ENCODE measurements at places on chromosomes 1 and 21. TPM values are rescaled to one million over a fixed set of nuclear protein-coding genes. Genes with fewer than 3 reads are reported as not detected.

OR2W3 gene
- total RNA-seq, result not detected

CCDC30 gene
- total RNA-seq, result 17.3 TPM

CRB1 gene
- not detected for total RNA-seq

TIE1 gene
- total RNA-seq, result 1.2 TPM

HTR6 gene
- not detected for total RNA-seq

SPRR4 gene
- not detected for total RNA-seq

TRABD2B gene
- 14.5 TPM for total RNA-seq

- no peaks in the 10 kb centered on the region for H3K27me3 ChIP-seq
- H3K4me3 ChIP-seq, result no peak overlapping the region
- H3K4me1 ChIP-seq, result peaks cover 30% of the 10 kb centered on the region
- DNase-seq, result no peak
- no peak overlapping the region for H3K27ac ChIP-seq
Measured at GRCh38 chr1:205704903-205705302, 24.6 kb upstream of the SLC45A3 start.

GRCh38 chr1:186094172-186094571, 280.9 kb downstream of the TPR start:
- H3K36me3 ChIP-seq, result no peaks in the 10 kb centered on the region
- no peak for DNase-seq
- H3K4me3 ChIP-seq, result no peak overlapping the region
- no peaks in the 10 kb centered on the region for H3K27me3 ChIP-seq

GRCh38 chr1:156689035-156689952, 12.1 kb upstream of the NES start:
- peaks cover 8% of the 10 kb centered on the region for H3K27me3 ChIP-seq
- DNase-seq, result peak; percentile 76
- no peaks in the 10 kb centered on the region for H3K36me3 ChIP-seq
- H3K4me1 ChIP-seq, result peaks cover 38% of the 10 kb centered on the region

DNA sequence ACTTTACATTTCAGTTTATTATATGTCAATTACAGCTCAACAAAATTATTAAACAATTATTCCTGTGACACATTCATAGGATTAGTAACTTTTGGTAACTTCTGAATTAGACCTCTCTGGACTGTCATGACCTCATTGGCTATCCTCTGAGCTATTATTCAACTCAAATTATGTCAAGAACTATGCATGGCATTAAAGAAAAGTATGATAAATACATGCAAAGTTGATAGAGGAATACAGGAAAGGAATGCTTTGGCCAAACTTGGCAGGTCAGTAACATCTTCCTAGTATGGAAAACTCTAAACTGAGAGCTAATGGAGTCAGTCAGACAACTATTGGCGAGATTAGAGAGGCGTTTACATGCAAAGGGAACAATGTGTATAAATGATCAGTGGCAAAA, 158.4 kb downstream of the DUSP10 start:
- no peaks in the 10 kb centered on the region for H3K27me3 ChIP-seq
- H3K27ac ChIP-seq, result no peak overlapping the region
- H3K4me1 ChIP-seq, result no peaks in the 10 kb centered on the region
- peaks cover 2% of the 10 kb centered on the region for H3K36me3 ChIP-seq

- H3K4me1 ChIP-seq, result no peaks in the 10 kb centered on the region
- no peak overlapping the region for H3K27ac ChIP-seq
- peaks cover 26% of the 10 kb centered on the region for H3K27me3 ChIP-seq
- DNase-seq, result no peak
Measured at GRCh38 chr1:216836316-216836715, 113.1 kb upstream of the ESRRG start.

- H3K27ac ChIP-seq, result peak overlapping the region; percentile 95
- no peak for DNase-seq
- H3K4me1 ChIP-seq, result peaks cover 51% of the 10 kb centered on the region
- no peaks in the 10 kb centered on the region for H3K27me3 ChIP-seq
Measured at GRCh38 chr1:8698012-8698630, 119.3 kb downstream of the RERE start.

DNA sequence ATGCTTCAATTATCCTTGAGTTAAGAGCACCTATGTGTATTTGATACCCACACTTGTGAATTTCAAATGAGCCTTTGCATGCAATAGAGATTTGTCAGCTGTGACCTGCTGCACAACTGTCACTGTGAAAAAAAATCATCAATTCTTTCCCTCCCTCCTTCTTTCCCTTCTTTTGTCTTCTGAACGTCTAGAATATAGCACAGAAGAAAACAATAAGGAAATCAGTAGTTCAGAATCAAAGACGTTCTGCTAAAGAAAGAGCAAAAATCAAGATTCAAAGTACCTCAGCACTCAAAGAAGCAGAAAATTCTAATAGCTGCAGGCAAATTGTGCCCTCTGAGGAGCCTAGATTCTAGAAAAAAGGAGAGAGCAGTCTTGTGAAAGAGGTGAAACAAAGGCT, 1.7 kb upstream of the FMN2 start:
- no peak overlapping the region for H3K4me3 ChIP-seq
- H3K27ac ChIP-seq, result no peak overlapping the region
- DNase-seq, result no peak
- H3K4me1 ChIP-seq, result peaks cover 6% of the 10 kb centered on the region

GRCh38 chr1:227759341-227760300, 24.4 kb downstream of the SNAP47 start:
- no peak overlapping the region for H3K4me3 ChIP-seq
- H3K4me1 ChIP-seq, result no peaks in the 10 kb centered on the region
- H3K27ac ChIP-seq, result no peak overlapping the region
- no peaks in the 10 kb centered on the region for H3K27me3 ChIP-seq
- DNase-seq, result no peak

DNA sequence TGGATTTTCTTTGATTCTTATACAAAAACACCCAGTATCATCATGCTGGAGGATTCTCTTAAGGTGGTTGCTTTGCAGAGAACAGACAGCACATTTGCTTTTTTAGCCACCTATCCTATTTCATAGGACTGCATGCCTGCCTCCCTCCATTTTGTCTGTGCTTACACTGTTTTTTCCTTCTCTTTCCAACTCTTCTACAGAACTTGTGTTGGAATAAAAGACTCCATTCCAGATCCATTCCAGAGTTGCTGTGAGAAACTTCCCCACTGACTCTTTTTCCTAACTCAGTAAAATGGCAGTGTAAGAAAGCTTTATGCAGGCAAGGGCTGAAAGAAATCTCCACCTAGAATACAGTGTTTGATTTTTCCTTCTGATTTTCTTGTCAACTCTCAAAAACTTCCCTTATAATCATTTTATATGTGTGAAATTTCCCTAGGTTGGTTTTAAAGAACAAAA, 5.2 kb upstream of the ARID1A start:
- H3K4me3 ChIP-seq, result no peak overlapping the region
- no peaks in the 10 kb centered on the region for H3K27me3 ChIP-seq
- H3K36me3 ChIP-seq, result no peaks in the 10 kb centered on the region
- no peak for DNase-seq

DNA sequence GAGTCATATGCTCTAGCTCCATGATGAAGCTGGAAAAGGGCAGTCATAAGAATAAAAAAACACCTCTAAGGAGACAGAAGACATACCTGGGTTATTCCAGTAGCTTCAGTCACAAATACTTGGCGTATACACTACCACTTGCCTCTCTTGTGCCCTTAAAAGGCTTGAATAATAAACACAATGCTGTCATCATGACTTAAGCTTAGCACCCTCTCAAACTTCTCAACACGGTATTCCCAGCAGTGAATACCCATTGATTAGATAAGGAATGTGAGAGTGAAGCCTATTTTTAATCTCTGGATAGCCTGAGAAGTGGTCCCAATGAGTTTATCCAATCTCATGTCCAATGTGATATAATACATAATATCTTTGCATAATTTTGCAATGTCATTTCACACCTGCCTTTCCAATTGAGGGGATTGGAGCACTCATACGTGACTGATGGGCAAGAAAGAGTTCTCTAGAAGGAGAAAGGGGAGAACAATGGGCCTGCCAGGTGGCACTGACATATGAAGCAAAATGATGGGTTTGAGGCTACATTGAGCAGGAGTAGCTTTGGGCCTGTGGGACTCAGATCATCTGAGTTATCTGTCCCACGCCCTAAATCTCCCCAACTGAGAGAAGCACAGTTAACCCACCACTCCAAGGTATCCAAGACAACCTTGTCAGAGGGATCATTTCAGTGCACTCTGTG, 298.6 kb upstream of the DAB1 start:
- H3K36me3 ChIP-seq, result no peaks in the 10 kb centered on the region
- H3K27ac ChIP-seq, result no peak overlapping the region
- no peak overlapping the region for H3K4me3 ChIP-seq
- DNase-seq, result no peak

DNA sequence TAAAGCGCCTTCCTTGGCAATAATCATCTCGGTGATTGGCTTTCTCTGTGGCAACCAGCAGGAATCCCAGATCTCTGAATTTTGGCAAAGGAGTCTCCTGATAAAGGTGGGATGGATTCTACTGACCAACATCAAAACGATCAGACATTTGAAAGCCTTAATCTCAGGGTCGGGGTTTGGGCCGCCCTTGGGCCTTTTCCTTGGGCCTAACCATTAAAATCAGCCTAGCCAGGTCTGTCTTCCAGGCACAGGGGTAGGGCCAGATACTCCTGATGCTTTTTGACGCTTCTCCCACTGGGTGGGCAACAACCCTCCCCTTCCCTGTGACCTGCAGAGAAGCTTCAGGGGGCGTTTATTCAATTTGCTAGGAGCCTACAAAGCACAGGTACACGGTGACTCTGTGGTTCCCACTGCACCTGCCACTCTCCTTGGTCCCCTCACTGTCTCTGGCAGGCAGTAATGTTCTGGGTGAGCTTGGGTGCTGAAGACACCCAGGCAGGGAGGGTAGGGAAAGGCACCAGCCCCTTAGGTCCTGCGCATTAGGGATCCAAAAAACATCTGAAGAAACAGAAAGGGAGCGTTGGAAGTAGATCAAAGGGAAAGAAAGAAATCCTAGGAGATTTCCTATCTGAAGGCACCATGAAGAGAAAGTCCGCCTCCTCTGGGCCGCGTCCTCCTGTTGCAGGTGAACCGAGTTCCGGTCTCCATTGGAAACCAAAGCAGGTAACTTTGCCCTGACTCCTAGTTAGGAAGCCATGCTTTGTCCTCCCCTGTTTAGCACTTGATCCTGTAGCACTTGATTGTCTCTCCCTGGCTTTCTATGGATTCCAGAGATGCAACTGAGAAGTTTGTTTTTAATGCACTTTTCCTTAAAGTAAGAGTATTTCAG, 12.3 kb downstream of the RNU1-2 start:
- no peak overlapping the region for H3K27ac ChIP-seq
- no peaks in the 10 kb centered on the region for H3K27me3 ChIP-seq
- H3K4me3 ChIP-seq, result no peak overlapping the region
- DNase-seq, result no peak
- H3K4me1 ChIP-seq, result peaks cover 6% of the 10 kb centered on the region

DNA sequence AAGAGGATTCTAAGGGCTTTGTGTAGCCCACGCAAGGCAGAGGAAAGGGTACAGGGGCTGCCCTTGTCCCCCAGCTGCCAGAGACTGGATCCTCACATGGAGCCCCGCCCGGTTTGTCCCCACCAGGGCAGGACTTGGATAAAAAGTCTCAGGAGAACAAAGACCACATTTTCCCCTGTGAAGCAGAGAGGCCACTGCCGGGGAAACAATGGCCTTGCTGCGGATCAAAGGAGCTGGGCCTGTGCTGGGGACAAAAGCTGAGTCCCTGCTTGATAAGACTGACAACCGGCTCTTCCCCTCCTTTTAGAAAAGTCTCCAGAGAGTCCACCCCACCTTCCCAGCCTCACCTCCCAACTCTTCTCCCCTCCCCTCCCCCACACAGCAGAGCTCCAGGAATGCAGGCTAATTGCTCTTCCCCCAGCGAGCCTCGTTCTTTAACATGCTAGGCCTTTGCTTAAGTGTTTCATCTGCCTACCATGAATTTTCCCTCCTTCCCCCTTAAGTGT, 142.4 kb downstream of the PLPP3 start:
- H3K27ac ChIP-seq, result peak overlapping the region; percentile 76
- no peak overlapping the region for H3K4me3 ChIP-seq
- DNase-seq, result no peak
- H3K27me3 ChIP-seq, result peaks cover 4% of the 10 kb centered on the region
- H3K4me1 ChIP-seq, result peaks cover 62% of the 10 kb centered on the region

GRCh38 chr1:108639899-108640560, 20.9 kb downstream of the HENMT1 start:
- no peak overlapping the region for H3K27ac ChIP-seq
- no peak for DNase-seq
- no peaks in the 10 kb centered on the region for H3K27me3 ChIP-seq

GRCh38 chr1:25182629-25183028, 49.7 kb downstream of the SYF2 start:
- no peak overlapping the region for H3K4me3 ChIP-seq
- no peaks in the 10 kb centered on the region for H3K36me3 ChIP-seq
- H3K27me3 ChIP-seq, result peaks cover 3% of the 10 kb centered on the region
- no peak for DNase-seq
- H3K4me1 ChIP-seq, result peaks cover 4% of the 10 kb centered on the region
- H3K27ac ChIP-seq, result no peak overlapping the region

DNA sequence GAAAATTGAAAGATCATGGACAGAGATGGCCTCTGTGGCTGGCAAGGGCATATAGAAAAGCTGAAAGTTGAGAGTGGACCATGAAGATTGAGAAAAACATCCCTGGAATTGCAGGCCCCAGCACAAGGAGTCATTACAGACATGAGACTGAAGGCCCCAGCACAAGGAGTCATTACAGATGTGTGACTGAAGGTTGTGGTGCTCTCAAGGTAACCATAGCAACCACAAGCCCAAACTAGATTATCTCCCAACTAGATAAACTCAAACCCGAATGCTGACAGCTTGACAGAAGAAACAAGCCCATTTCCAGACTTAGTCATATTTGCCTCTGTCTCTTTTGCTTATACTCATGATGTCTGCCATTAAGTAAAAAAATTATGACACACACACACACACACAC, 1252.1 kb upstream of the ADGRL4 start:
- no peak overlapping the region for H3K27ac ChIP-seq
- H3K27me3 ChIP-seq, result no peaks in the 10 kb centered on the region
- no peaks in the 10 kb centered on the region for H3K36me3 ChIP-seq

- H3K4me3 ChIP-seq, result no peak overlapping the region
- no peaks in the 10 kb centered on the region for H3K36me3 ChIP-seq
- peaks cover 14% of the 10 kb centered on the region for H3K27me3 ChIP-seq
- no peaks in the 10 kb centered on the region for H3K4me1 ChIP-seq
Measured at GRCh38 chr1:158161446-158161845, 19.2 kb upstream of the CD1D start.

All from progenitor cell of endocrine pancreas (in vitro differentiated cells).